ENCODE measurements at places on chromosomes 2 and 18. TPM values are rescaled to one million over a fixed set of nuclear protein-coding genes. Genes with fewer than 3 reads are reported as not detected.

TTN gene
- 6.1 TPM for polyA plus RNA-seq

BCS1L gene
- 58.3 TPM for polyA plus RNA-seq

MC2R gene
- polyA plus RNA-seq: not detected

TRIB2 gene
- 18.5 TPM for polyA plus RNA-seq

TUBB8B gene
- 0.47 TPM for polyA plus RNA-seq

POTEI gene
- polyA plus RNA-seq: 1.2 TPM

All from hepatocyte (in vitro differentiated cells).